ENCODE measurements at places on chromosomes 13 and 19.

DNA sequence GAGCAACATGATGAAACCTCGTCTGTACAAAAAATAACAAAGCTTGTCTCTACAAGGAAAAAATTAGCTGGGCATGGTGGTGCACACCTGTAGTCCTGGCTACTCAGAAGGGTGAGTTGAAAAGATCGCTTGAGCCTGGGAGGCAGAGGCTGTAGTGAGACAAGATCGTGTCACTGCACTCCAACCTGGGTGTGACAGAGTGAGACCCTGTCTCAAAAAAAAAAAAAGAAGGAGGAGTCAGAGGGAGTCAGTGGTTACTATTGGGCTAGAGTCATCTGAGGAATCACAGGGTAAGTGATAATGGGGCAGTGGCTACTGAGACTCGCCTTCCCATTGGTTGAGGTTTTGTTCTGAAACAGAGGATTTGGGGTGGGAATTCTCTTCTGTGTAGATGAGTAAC is 1.9 kb upstream of the GPI start:
- DNase-seq: no peak

- DNase-seq: no peak
These were observed 1.3 kb upstream of the CEACAM3 start for GRCh38 chr19:41795031-41795461.

- DNase-seq: no peak
These were observed 50.7 kb downstream of the PCDH17 start for GRCh38 chr13:57682128-57682716.

DNA sequence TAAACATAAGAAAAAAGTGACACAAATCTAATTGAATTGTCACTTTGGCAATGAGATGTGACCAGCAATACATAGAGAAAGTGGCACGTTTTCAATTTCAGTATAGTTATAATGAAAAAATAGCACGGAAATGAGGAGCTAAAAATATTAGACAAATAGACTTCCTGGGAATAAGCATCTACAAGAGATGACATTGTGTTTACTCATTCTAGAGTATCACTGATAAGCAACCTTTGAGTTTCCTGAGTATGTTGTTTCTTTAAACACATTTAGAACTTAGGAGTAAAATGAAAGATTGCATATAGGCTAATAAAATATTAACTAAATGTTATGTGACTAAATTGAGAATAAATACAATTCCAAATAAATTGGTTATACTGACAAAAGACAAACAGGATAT is 207.1 kb upstream of the SLITRK6 start:
- DNase-seq: no peak

- DNase-seq: peak; percentile 90
These were observed 34.2 kb downstream of the MBNL2 start for GRCh38 chr13:97256343-97256783.

GRCh38 chr13:91105270-91105669 is 242.2 kb upstream of the MIR17HG start:
- no peak for DNase-seq

- DNase-seq: no peak
These were observed 82.9 kb downstream of the SLITRK5 start for GRCh38 chr13:87754097-87754496.

All from AG09309 (cell line).